Left renal cortex interstitium (tissue), 4 donors: ENCODE measurements at places on chromosomes 1 and 21. TPM values are rescaled to one million over a fixed set of nuclear protein-coding genes. Genes with fewer than 3 reads are reported as not detected.
A peak's percentile ranks its signal among the peaks of the same experiment; 100 is the strongest.

GRCh38 chr1:98176936-98177335 lies 256.1 kb upstream of the DPYD start:
- no peak for DNase-seq

GRCh38 chr1:203036537-203036936 lies 10.2 kb downstream of the PPFIA4 start:
- DNase-seq = no peak

GRCh38 chr1:40155910-40156309 lies 5.3 kb upstream of the RLF start:
- DNase-seq = no peak

DNA sequence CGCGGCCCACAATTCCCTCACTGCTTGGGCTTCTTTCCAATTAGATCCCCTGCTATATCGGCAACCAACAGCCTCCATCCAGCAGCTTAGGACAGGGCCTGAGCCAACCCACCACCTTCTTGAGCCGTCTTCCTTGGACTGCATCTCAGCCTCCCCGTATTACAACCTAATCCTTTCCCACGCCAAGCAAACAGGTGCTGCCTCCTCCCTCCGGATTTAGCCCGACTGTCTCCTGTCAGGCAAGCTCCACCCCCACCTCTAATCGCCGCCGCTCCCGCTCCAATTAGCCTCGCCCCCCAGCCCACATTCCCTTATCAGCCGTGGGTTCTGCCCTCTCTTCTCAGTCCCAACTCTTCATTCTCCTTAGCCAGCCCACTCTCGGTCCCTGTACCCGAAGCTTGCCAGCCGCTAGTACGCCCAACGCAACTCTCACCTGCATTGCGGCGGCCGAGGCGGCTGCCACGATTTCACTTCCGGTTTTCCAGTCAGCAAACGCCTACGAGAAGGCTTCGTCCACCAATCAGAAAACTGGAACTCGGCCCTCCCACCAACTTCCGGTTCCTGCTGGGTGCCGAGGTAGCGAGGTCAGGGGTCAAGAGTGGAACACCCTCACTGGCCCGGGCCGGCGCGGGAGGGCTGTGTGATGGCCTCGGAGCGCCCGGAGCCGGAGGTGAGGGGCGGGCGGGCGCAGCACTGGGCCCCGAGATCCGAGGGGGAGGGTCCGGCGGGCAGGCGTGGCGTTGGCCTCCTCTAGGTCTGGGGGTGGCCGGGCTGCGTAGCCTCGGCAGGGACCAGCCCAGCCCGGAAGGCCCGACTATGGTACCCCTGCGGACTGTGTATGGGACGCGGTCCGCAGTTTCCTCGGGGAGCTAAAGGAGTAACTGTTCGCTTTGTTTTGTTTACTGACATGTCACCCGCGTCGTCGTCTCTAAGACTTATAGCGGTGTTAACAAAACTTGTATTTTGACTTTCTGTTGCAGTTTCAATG lies at the start of the genes MED8 and SZT2:
Gene MED8, minus strand, starts transcription at position 475 of the 988 bp plus-strand sequence. Its CDS starts 36 bp downstream, at position 439.
Gene SZT2, plus strand, starts transcription at position 574 of the 988 bp plus-strand sequence. Its CDS starts 70 bp downstream, at position 644.
- DNase-seq = peak; percentile 93

DNA sequence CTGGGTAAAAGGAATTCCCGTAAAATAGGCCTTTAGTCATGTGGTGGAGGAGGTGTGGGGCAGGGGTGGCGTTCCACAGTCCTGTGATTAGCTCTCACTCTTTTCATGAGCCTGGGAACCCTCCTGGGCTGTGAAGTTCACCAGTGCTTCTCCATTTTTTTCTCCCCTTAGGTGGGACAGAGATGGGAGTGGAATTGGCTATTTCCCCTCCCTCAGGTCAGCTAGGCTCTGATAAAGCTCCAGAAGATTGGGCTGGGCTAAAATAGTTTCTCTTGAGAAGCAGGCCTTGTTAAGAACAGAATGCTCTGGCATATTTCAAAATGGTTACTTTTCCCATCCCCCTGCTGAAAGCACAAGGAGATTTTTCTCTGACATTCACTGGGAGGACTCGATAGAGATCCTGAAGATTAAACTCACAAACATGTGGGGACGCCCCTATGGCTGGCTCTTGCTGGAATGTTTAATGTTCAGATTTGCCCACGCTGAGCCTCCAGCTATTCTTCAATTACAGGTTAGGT lies 33.4 kb upstream of the SLC2A1 start:
- no peak for DNase-seq

DNA sequence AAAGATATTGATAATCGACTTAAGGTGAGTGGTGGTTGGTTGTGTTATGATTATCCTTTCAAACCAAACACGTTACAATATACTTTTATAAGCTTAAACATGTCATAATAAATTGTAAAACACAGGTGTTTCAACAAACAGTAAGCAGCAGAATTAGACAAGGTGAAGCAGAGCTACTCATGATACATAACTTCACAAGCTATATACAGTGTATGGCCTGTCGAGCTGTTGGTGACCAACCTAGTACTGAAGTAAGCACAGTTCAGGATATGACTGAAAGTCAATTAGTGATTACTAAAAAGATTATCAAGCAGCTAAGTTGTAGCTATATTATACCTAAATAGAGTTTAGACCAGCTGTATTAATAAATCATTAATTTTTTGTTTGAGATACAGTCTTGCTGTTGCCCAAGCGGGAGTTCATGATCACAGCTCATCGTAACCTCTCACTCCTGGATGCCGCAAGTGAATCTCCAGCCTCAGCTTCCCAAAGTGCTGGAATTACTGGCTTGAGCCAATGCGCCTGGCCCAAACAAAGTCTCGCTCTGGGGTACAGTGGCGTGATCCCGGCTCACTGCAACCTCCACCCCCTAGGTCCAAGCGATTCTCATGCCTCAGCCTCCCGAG lies 148.1 kb downstream of the EIF4G3 start:
- no peak for DNase-seq

- DNase-seq = no peak
Observed at GRCh38 chr1:230820568-230820967, 47.8 kb downstream of the C1orf198 start.

GRCh38 chr1:8517661-8518489 lies 200.0 kb downstream of the SLC45A1 start:
- DNase-seq = no peak

DNA sequence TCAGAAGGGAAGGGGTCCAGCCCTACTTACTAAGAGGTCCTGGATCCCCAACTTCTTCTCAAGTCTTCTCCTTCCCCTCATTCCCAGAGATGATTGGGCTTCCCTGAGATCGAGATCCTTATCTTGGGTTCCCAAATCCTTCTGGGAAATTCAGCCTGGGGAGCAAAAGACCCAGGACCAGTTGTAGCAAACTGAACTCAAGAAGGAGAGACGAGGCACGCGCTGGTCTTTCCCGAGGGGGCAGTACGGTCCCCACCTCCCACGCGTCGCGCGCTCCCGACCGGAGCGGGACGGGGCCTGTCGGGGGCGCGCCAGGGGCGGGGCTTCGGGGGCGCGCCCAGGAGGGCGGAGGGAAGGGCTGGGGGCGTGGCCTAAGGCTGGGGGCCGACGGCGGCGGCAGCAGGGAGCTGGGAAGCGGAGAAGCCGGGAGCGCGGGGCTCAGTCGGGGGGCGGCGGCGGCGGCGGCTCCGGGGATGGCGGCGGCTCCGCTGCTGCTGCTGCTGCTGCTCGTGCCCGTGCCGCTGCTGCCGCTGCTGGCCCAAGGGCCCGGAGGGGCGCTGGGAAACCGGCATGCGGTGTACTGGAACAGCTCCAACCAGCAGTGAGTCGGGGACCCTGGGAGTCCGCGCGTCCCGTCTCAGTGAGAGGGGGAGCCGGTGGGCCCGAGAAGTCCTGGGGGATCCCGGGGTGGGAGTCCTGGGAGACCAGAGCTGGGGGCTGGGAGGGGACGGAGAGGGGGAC lies at the start of gene EFNA3:
Gene EFNA3, plus strand, starts transcription at position 369 of the 741 bp plus-strand sequence. Its CDS starts 105 bp downstream, at position 474.
- DNase-seq = no peak

DNA sequence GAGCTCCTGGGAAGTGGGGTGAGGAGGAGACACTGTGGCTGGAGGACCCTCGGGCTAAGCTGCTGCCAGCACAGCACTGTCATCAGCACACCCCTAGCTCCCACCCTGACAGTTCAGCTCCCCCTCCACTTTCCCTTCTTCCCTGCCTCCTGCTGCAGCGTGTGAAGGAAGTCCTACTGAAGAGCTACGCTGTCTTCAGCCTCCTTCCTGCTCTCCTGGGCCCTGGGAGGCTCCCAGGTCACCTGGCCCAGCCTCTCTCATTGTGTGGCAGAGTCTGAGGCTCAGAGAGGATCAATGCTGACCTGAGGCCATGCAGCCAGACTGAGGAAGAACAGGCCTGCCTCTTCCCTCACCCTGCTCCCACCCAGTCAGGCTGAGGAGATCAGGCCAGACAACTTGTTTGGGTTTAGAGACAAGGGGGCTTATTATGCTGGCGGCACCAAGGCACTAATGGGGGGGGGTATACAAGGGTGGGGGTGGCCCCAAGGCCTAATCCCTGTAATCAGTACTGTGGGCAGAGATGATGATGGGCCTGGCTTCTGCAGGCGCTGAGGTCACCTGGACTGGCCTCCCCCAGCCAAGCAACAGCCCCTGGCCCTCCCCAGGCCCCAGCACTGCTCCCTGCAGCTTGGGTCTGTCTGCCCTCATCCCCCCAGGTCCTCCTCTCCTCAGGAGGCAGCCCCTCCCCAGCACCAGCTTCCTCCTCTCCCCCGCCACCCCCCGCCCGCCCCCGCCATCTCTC lies 9.1 kb downstream of the NES start:
- no peak for DNase-seq

DNA sequence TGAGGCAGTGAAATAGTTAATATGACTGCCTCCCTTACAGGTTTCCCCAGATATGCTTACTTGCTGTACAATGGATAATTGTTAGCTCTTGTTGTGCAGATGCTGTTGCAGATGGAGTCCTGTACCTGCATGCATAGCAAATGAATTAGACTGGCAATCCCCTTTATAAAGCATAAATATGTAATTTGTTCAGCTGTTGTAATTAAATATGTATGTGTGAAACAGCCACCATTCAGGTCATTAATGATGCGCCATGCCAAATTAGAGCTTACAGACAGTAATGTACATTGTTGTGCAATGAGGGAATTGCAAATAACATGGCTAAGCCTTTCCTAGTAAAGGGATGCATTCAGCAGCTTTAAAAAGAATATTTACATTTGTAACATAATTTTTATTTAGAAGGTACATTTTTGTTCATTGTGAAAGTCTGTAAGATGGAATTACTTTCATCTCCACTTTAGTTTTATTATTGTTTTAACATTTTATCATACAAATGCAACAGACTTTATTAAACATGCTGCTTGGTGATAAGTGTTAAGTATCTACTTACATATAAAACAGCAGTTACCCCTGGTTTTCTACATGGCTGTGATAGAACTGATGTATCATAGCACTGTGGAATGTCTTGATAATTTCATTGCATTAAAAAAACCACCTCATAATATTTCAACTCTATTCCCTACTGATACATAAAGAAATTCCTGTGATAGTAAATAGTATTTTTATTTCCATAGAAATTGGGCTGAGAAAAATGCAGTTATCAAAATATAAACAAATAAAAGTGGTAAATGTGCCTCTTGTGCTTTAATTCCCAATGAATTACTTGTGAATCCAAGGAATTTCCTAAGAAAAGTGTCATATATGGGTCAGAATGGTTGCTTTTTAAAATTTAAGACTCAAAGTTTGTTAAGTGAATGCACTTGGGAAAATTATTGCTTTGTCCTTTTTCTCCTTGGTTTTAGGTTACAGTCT lies 99.0 kb downstream of the NFIA start:
- no peak for DNase-seq

- DNase-seq = no peak
Observed at GRCh38 chr1:186775881-186776560, 52.7 kb upstream of the PLA2G4A start.

DNA sequence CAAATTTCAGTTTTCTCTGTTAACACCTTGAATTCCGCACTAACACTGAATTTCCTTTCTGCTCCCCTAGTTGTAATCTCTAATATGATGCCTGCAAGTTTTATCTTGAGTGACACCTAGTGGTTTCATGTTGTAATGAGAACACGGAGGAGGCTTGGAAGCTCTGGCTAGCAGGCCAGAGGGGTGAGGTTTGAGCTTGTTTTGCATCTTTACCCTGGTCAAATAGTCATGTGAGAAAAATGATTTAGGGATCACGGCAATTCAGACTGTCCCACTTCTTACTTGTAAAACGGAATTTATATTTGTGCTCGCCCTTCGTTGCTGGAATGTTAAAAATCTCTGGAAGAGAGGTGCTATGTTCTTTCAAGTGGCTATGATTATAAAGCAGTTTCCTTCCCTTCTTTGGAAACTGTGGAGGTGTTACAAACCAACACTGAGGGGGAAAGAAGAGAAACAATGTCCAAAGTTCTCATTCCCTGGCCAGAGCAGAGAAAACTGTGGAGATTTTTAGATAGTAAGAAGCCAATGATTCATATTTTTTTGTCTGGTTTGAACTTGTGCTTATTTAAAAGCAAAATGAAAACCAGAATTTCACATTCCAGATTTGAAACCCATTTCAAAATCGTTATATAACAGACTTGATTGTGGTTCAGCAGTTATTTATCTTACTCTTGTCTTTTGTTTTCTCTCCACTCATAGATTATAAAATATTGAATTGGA lies 5.3 kb upstream of the MROH9 start:
- DNase-seq = peak; percentile 11

DNA sequence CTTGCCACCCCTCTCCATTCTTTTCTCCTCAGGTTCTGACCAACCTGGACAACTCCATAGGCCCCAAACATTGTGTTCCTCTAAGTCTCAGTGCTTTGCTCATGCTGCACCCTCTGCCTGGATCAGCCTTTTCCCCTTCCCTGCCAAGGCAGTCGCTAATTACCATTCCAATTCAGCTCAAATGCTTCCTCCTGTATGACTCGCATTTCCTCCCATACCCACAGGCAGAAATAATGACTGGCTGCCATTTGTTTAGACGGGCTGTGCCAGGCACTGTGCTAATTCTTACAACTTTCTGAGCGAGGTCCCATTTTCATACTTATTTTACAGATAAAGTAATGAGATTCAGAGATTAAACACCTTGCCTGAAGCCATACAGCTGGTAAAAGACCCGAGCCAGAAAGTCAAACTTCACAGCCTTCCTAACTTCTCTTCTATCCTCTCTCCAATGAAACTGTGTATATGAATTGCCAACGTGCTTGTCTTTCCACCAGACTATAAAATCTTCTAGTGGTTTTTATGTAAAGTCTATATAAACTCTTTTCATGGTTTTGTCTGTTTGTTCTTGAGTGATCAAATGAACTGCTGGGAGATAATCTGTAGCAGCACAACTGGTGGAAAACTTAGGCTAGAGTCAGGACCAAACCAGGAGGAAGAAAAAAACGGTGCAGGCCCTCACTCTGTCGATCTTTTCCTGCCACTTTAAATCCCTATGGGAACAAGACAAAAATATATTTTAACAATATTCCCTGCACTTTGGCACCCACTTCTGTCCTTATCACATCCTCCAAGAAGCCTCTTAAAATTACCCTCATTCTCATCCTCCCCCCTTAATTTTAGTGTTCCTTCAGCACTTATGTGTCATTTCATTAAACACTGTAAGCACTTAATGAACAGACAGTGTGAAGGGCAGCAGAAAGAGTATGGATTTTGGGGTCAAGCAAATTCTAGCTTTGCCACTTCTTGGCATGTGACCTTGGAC lies 33.7 kb downstream of the RAB3B start:
- DNase-seq = no peak

- no peak for DNase-seq
Observed at GRCh38 chr1:45409276-45409675, 69.0 kb upstream of the MUTYH start.

Gene KRTAP10-10
- not detected for polyA plus RNA-seq

Gene LENEP
- 0.91 TPM for polyA plus RNA-seq

Gene EXTL1
- polyA plus RNA-seq = 1.5 TPM

Gene CYP4B1
- 2.4 TPM for polyA plus RNA-seq

Gene CD1E
- polyA plus RNA-seq = not detected

Gene VASH2
- 25.2 TPM for polyA plus RNA-seq

Gene DYNLT5
- 2.3 TPM for polyA plus RNA-seq

Gene OR2L13
- polyA plus RNA-seq = not detected

Gene PLEKHG5
- polyA plus RNA-seq = 15.6 TPM
